ENCODE measurements at places on chromosomes 2 and 18. TPM values are rescaled to one million over a fixed set of nuclear protein-coding genes. Genes with fewer than 3 reads are reported as not detected.

The MAPK4 gene
- not detected for total RNA-seq

The CARF gene
- 3.1 TPM for total RNA-seq

DNA sequence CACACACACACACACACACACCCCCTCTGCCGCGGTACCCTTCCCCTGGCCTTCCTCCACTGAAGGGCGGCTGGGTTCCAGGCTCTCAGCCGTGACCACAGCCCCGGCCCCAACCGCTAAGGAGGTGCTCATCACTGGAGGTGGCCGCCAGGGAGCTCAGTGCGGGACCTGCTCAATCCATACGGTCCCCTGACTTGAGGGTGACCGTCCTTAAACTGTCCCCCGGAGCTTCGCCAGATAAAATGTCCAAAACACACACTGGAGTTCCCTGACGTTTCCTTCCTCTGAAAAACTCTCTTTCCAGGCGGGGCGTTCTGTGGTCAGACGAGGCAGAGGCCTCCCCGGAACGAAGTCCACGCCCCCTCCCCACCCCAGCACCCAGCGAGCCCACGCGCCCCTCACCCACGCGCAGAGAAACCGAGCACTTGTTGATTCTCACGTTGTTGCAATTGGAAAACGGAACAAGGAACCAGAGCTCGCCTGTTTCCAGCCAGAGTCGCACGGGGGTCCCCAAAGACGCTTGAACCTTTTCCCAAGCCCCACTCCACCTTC is 1.4 kb downstream of the MBP start:
- no peak for DNase-seq

- DNase-seq, result no peak
These were observed 51.2 kb downstream of the ATIC start for GRCh38 chr2:215363039-215363438.

DNA sequence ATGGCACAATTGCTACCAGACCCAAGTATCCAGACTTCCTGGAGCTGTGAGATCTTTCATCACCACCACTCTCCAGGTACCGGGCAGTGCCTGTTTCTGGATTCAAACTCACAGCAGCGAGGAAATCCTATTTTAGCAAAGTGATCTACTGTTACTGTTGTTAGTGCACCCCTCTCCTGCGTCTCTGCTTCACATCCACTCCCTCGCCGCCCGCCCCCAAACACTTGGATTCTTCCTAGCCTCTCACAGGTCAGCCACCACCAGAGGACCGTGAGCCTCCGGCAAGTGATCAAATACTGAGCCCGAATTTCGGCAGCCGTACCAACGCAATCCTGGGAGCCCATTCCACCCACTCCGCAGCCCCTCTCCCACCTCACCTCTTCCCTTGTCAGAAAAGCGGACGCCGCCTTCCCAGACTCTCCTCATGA is 519 bp downstream of the METTL4 start:
- DNase-seq, result no peak

- peak; percentile 59 for DNase-seq
These were observed 50.8 kb downstream of the TRABD2A start for GRCh38 chr2:84830095-84830494.

GRCh38 chr2:234763002-234763873 is 188.6 kb upstream of the SH3BP4 start:
- DNase-seq, result no peak

DNA sequence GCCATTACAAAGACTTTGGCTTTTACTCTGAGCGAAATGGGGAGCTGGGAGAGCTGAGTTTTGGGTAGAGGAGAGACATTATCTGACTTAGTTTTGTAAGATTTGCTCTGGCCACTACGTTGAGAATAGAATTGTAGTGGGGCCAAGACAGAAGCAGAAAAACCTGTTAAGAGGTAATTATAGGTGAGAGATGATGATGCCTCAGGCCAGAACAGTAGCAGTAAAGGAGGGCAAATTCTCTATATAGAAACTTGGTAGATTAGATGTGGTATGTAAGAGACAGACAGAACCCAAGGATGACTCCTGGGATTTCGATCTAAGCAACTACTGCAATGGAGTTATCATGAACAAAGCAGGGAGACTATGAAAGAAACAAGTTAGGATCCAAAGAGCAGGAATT is 17.4 kb upstream of the CREB1 start:
- DNase-seq, result no peak

- no peak for DNase-seq
These were observed 14.6 kb upstream of the KIDINS220 start for GRCh38 chr2:8851811-8852560.

GRCh38 chr2:67733517-67733916 is 329.3 kb downstream of the C1D start:
- DNase-seq, result no peak

Data from SJSA1 (cell line).